AG04450 (cell line): ENCODE measurements at places on chromosomes 7 and 10.

GRCh38 chr10:47457528-47457820 lies 26.4 kb downstream of the ANXA8 start:
- no peak for DNase-seq

- no peak for DNase-seq
Observed at GRCh38 chr10:23556727-23557440, 118.0 kb downstream of the OTUD1 start.

DNA sequence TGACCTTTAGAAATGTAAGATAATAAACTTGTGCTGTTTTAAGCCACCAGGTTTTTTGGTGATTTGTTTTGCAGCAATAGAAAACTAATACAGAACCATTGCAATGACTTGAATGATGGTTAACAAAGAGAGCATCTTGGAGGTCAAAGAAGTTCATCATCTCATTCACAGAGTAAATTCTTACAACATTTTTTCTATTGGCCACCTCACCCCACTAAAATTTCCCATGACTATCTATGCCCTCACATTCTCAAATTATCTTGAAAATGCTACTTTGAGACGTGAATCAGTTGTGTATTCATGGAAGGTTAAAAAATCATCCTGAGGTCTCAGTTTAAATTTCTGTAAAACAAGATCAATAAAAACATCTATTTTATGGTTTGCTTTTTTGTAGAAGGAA lies 754.2 kb downstream of the SORCS1 start:
- no peak for DNase-seq

DNA sequence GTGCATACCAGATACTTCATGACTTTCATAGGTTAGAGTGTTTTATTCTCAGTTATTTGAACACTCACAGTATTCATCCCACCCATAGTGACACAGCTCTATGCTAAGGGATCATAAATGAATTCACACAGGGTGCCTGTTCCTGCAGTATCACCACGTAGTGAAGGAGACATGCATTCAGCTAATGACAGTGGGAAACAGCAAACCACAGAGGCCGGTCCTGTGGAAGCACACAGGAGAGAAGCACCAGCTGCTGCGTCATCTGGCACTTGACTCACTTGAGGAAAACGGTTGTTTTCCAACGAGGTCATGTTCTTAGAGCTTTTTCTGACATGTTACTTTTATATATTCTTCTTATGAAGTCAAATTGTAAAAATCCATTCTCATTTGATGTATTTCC lies 73.0 kb downstream of the UBE3C start:
- peak; percentile 72 for DNase-seq

- no peak for DNase-seq
Observed at GRCh38 chr10:126844406-126844805, 60.8 kb upstream of the DOCK1 start.

DNA sequence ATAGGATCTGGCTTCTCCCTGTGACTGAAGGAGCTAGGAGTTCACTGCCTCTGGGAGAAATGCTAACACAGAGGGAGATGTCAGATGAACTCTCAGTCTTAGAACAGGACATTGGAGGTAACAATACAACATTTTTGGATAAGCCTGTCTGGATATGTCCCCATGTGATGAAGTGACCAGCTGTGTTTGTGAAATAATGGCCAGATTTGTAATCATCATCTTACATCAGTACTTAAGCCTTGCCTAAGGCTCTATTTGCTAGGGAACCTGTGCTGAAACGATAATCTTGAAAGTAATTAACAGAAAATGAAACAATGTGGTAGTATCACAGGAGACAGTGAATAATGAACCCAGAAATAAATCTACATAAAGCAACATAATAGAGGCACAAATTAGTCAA lies 56.2 kb downstream of the CRPPA start:
- no peak for DNase-seq

DNA sequence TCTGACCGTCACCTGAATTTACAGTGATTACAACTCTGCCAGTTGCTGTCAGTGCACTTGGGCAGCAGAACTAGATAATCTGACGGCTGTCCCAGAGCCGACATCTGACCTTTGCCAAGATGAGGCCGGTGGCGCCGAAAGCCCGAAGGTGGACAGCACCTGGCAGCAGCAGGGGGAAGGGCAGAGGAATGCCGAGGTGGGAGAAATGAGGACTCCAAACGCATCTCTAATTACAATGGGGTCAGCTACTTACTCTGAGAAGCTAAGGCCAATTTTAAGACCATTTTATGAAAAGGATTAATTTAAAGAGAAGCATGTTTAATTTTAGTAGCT lies 33.8 kb downstream of the TRIM8 start:
- DNase-seq: no peak

- no peak for DNase-seq
Observed at GRCh38 chr10:86900955-86901354, 56.5 kb downstream of the MMRN2 start.

GRCh38 chr10:97497572-97498075 lies 598 bp downstream of the MMS19 start:
- peak; percentile 38 for DNase-seq

- no peak for DNase-seq
Observed at GRCh38 chr10:80487421-80487785, 33.3 kb downstream of the TSPAN14 start.

- no peak for DNase-seq
Observed at GRCh38 chr10:121281576-121281975, 316.7 kb downstream of the FGFR2 start.

- no peak for DNase-seq
Observed at GRCh38 chr10:118047157-118047719, 497 bp upstream of the RAB11FIP2 start.

DNA sequence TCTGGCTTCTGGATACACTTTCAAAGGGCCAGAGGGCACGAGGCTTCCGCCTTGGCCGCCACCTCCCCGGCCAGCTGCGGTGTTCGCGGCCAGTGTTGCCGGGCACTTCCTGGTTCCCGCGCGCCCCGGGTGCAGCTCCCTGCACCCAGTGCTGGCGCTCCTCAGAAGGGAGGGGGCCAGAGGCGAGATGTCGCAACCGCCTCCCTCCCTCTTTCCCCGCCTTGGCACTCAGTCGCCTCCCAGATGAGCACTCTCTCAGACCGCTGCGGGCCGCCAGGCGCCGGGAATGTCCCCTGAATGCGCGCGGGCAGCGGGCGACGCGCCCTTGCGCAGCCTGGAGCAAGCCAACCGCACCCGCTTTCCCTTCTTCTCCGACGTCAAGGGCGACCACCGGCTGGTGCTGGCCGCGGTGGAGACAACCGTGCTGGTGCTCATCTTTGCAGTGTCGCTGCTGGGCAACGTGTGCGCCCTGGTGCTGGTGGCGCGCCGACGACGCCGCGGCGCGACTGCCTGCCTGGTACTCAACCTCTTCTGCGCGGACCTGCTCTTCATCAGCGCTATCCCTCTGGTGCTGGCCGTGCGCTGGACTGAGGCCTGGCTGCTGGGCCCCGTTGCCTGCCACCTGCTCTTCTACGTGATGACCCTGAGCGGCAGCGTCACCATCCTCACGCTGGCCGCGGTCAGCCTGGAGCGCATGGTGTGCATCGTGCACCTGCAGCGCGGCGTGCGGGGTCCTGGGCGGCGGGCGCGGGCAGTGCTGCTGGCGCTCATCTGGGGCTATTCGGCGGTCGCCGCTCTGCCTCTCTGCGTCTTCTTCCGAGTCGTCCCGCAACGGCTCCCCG lies at the start of gene FFAR4:
Gene FFAR4, plus strand, starts transcription at position 231 of the 842 bp plus-strand sequence. Its CDS starts 56 bp downstream, at position 287.
- DNase-seq: no peak

DNA sequence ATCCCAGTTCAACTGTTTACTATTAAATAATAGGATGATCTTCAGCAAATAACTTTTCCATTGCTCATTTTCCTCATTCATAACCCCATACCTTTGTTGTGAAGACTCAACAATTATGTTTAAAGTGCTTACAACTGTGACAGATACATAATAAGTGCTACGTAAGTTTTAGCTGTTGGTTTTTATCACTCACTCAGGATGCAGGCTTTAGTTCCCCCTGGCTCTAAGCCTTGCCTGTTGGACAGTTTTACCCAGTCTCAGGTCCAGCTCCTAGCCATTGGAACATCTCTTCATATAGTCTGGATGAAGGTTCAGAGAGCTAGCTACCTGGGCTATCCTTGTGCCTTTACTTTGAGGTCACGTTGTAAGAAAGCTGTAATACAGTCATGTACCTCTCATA lies 353.2 kb downstream of the CRPPA start:
- no peak for DNase-seq

DNA sequence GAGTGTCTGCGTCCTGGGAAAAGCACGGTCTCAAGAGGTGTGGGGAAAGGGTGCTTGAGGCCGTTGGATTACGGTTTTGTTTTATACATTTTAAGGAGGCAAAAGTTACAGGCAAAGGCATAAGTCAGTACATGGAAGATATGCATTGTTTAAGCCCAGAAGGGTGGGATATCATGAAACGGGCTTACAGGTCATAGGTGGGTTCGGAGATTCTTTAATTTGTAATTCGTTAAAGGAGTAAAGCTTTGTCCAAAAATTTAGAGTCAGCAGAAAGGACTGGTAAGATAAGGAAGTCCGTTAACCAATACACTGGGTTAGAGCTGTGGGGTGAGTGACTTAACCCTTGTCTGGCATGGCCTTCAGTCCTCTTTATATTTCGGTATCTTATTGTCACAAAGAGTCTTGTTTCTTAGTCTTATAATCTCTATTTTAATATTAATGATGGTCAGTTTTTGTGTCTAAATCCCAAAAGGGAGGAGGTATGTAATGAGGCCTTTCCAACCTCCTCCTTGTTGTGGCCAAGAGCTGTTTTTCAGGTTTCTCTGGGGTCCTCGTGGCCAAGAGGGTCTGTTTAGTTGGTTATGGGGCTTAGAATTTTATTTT lies 12.7 kb downstream of the TSPAN14 start:
- no peak for DNase-seq

- DNase-seq: no peak
Observed at GRCh38 chr7:29095631-29096445, 50.5 kb downstream of the CPVL start.

GRCh38 chr10:12874501-12874900 lies 127.0 kb downstream of the CCDC3 start:
- DNase-seq: no peak

DNA sequence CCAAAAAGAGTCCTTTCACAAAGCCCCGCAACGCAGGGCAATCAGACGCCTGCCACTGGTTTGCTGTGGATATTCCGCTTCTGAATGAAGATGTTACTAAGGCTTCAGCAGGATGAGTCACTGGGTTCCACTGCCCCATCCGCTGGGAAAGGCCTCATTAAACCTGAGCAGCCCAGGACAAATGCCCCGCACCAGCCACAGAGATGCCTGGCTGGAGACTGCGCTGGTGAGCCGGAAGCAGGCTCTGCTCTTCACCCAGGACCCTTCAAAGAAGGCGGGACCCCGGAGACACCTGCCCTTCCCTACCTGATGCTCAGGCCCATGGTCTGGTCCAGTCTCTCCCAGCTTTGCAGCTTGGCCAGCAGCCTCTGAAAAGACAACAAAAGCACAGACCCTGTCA lies 19.8 kb downstream of the MAD1L1 start:
- DNase-seq: no peak

DNA sequence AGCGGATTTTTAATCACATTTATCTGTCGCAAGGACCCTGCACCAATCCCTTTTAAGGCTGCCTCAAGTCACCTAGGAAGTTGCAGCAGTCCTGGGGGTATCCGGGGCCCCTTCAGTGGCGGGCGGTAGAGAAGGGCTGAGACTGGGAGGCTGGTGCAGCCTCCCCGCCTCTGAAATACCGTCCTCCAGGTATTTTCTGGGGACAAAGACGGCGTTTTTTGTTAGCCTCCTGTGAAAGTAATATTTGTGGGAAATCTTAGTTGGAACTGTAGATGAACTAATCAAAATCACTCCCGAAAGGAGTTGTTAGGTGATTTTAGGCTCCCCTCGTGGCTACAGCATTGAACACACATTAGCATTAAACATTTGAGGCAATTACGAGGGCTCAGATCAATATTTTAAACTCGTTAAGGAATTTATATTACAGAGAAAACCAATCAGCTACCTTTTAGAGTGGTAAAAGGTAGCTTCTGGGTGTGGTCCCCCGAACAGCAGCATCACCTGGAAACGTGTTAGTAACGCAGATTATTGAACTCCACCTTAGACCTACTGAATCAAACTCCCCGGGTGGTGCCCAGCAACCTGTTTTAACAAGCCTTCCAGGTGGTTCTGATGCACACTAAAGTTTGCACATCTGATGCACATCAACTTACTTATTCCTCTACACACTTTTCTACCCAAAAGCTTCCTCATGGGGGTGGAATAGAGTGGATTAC lies 530 bp upstream of the ANXA7 start:
- DNase-seq: no peak

- DNase-seq: no peak
Observed at GRCh38 chr7:74526780-74527179, 73.1 kb downstream of the GTF2IRD1 start.

GRCh38 chr10:68251625-68252495 lies 19.9 kb upstream of the ATOH7 start:
- no peak for DNase-seq

- DNase-seq: no peak
Observed at GRCh38 chr10:70879207-70879606, 9.2 kb downstream of the PCBD1 start.

DNA sequence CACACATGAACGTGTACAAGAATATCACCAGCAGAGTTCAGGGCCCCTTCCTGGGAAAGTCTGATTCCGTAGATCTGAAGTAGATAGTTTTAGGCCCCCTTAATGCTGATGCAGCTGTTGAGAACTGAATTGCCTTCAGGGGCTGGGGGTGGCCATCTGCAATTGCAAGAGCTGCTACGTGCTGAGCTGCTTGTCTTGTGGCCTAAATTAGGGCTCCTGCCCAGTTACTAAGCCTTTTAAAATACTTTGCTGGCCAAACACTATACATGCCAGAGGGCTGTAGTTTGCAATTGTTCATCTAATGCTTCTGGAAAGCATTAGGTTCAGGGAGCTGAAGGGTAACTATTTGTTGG lies 71.7 kb downstream of the TMEM178B start:
- no peak for DNase-seq
